Lower lobe of right lung (tissue), 2 donors: ENCODE measurements at places on chromosomes 1 and 21. TPM values are rescaled to one million over a fixed set of nuclear protein-coding genes. Genes with fewer than 3 reads are reported as not detected.

Gene SLAMF9
- total RNA-seq: not detected

- DNase-seq: no peak
Observed at GRCh38 chr1:86714561-86715244, 10.3 kb downstream of the SH3GLB1 start.

- DNase-seq: no peak
Observed at GRCh38 chr1:58881471-58881994, 97.7 kb upstream of the JUN start.

- peak; percentile 57 for DNase-seq
Observed at GRCh38 chr1:53176452-53177208, 20.0 kb upstream of the CPT2 start.

DNA sequence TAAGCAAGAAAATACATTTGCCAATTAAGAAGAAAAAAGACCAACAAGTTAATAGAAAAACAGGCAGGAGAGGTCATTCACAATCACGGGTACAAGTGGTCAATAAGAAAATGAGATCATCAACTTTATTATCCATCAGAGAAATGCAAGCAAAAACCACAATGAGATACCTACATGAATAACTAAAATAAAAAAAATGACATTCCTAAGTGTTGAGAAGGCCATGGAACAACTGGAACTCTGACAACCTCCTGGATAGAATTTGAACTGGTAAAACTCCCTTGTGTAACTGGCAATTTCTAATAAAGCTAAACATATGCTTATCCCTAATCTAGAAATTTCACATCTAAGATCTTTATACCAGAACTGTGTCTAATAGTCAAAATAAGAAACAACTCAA lies 135.4 kb upstream of the BACE2 start:
- DNase-seq: no peak

Gene GNL2
- total RNA-seq: 37.5 TPM

GRCh38 chr1:245441689-245442088 lies 286.9 kb downstream of the KIF26B start:
- DNase-seq: no peak

- DNase-seq: no peak
Observed at GRCh38 chr1:201307760-201308499, 24.6 kb downstream of the PKP1 start.

Gene HES2
- 6.4 TPM for total RNA-seq

DNA sequence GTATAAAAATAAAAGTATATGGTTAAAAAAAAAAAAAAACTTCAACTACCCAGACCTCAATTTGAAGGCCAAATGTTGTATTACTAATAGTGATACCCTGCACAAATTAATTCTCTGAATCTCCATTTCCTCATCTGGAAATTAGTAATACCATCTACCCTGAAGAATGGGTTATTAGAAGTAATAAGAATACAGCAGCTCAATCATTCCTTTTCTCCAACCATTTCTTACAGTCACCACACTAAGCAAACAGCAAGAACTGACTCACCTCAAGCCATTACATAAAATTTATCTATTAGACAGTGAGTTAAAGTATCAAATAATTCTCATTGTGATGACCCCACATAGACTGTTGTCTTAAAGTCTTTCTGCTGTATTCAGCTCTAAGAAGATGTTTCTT lies 39.6 kb downstream of the RERE start:
- DNase-seq: no peak

- DNase-seq: peak; percentile 57
Observed at GRCh38 chr21:17688912-17689874, 76.5 kb upstream of the BTG3 start.

DNA sequence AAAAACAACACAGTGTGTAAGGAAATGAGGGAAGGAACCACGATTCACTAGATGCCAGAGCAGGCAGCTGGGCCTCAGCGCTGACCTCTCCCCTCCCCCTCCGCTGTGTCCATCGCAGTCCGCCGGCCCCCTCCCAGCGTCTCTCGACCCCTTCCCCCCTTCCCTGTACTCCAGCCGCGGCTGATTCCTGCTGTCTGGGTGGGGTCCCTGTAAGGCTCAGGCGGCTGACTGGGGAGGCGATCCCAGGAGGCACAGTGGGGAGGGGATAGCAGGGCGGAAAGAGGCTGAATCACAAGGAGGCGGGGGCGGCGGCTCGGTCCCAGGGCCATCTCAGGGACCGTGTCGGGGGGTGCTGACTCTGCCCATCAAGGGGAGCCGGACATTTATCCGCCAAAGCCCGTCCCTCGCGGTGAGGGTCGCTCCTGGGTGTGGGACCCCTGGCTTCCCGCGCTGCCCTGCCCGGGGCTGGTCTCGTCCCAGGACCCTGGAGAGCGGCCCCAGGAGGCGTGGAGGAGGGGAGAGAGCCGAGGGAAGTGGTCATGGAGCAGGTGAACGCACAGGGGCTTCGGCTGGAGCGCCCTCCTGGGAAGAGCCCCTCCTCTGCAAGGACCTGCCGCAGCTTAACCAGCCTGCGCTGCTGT lies 241.9 kb downstream of the PTPRU start:
- DNase-seq: no peak

GRCh38 chr1:73537400-73537799 lies 660.6 kb downstream of the LRRIQ3 start:
- no peak for DNase-seq

Gene HSPA6
- 13.0 TPM for total RNA-seq

GRCh38 chr21:44709426-44710293 lies 1.7 kb downstream of the TSPEAR start:
- DNase-seq: no peak

DNA sequence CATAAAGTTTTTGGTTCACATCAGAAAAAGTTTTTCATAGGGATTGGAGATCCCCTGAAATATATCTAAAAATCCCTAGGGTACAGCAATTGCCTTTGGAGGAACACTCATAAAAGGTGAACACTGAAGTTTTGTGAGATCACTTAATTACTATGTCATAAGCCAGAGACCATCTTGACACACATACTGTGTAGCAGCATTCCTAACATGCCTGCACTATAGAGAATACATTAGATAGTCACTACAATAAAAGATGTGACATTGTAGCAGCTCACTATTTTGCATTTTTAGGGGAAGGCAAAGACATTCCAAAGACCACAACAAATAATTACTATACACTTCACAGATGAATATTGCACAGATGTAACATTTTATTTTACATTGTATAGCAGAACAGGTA lies 779.9 kb downstream of the KCNT2 start:
- DNase-seq: no peak

Gene SPRR2G
- total RNA-seq: not detected
